ENCODE measurements at places on chromosomes 7 and 10.

DNA sequence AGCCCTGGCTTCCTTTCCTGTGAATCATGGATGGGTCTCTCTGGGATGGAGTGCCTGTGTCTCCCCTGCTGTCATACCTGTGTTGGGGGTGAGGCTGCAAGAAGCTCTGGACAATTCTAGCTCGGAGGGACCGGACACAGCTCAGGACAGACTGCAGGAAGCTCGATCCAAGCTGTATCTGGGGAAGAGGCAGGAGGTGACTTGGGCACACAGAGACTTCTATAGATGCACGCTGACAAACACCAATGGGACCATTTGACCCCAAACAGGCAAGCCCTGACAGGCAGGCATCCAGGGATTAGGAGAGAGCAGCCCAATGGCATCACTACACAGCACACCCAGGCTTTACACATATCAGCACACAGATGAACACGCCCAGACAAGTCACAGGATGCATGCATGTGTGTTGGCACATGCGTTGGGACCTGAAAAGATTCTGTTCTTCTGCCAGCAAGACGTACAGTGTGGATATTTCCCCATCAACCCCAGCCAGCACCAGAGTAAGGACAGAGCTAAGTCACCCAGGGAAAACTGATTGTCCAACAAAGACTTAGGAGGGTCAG is 4.5 kb downstream of the LLCFC1 start:
- no peak for DNase-seq

GRCh38 chr10:91328320-91328984 is 81.7 kb upstream of the HECTD2 start:
- DNase-seq: no peak

GRCh38 chr7:69947998-69948397 is 349.7 kb downstream of the AUTS2 start:
- no peak for DNase-seq

DNA sequence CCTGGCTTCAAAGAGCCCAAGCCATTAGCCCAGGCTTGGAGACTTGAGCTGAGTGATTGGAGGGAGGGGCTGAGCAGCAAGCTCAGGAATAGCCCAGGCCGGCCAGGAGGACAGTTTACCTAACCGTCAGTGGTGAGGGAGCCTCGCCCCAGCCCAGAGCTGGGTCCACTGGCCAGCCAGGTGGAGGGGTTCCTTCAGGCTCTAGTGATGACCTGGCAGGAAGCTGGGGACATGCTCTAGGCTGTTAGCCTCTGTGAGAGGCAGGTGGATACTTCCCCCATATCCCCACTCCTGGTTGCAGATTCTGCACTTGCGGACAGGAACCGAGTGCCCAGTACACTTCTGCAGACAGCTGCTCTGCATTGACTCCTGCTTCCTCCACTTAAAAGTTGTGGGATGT is 61.2 kb upstream of the ANTXRL start:
- no peak for DNase-seq

DNA sequence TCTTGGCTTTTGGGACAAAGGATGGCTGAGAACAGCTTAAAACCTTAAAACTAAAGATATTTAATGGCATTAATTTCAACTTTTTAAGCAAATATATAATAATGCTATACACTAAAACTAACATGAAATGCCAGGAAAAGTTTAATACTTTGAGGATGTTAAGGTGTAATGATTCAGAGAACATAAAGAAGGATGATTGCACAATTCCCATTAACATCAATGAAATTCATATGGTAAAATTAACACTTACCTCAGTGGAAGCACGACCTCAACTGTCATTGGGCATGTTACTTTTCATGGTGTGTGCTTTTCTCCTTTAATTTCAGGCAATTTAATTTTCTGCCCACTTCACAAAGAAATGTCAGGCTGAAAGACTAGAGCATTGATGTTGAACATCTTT is 171.7 kb downstream of the KCND2 start:
- no peak for DNase-seq

DNA sequence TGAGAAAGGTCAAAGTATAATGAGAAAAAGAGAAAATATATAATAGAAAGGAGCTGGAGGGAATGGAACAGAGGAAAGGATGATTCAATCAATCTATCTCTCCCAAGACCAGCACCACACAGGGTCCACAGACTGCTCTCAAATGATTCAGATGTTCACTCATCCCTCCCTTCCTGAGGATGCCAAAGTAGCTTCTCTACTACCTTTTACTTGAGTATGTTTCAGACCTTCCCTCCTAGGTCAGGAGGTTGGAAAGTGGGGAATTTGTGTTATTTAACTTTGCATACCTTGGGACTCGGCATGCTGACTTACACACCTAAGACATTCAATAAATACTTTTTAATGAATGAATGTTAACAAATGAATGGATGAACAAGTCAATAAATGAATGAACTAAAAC is 30.6 kb downstream of the CPVL start:
- DNase-seq: no peak

- no peak for DNase-seq
Observed at GRCh38 chr7:100415448-100415847, 13.1 kb downstream of the ZCWPW1 start.

DNA sequence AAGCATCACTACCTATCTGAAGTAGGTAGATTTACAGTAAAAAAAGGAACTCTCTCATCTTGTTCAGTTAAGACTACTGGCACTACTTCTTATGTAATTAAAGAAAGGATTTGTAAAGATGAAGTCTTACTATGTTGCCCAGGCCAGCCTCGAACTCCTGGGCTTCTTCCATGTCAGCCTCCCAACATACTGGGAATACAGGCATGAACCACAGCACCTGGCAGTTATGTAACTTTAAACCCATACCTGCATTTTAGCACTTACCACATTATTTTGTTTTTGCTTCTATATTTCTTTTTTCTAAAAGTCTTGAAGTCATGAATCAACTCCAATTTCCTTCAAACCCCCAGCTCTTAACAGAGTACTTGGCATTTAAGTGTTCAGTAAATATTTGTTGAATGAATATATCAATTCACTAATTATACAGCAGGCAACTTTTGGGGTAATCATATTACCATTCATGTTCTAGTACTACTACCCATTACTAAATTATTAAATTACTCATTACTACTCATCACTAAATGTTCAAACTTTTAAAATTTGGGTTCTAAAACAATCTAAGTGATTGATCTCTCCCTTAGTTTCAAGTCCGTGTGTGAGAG is 31.6 kb upstream of the CCDC71L start:
- no peak for DNase-seq

DNA sequence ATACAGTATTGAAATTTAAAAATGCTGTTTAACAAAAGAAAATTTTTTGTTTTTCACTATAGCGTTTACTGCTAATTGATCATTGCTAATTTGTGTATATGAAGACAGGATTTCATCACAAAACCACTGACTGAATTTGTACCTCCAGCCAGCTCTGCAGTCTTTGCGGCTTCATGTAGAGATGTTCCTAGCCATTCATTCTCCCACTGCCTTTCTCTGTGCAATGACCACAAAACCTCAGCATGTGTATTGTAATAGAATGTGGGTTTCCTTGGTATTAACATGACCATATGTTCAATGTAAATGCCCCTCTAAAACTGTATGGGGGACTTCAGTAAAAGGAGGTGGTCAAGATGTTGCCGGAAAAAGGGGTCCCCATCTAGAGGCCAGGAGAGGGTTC is 81.1 kb upstream of the STEAP1B start:
- DNase-seq: no peak

- no peak for DNase-seq
Observed at GRCh38 chr10:52043811-52044210, 270.3 kb upstream of the DKK1 start.

DNA sequence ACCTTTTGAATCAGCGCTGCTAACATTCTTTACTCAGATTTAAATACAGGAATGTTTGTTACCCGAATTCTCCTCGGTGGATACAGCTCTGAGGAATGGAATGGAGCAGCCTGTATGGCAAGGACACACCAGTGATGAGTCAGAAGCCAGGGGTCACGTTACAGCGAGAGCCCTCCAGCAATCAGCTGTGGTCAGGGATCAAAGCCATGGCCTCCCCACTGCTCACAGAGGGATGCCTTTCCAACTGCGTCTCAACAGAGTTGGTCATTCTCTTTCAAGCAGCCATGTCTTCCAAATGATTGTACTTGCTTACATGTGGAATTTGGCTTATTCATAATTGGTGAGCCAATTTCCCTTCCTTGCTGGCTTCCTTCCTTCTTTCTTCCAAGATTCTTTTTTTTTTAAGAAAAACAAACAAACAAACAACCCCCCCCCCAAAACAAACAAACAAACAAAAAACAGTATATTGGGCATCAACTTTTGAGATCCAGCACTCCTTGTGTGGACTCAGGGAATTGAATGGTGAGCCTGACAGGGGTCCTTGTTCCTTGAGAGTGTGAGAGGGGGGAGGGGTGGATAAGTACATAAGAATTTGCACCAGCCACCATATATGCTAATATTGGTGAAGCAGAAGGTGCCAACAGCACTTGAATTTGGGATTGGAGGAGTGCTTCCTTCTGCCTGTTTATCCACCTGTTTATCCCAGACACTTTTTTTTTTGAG is 100.2 kb downstream of the ATXN7L1 start:
- DNase-seq: no peak

GRCh38 chr7:84624527-84624926 is 429.9 kb upstream of the SEMA3A start:
- DNase-seq: no peak

DNA sequence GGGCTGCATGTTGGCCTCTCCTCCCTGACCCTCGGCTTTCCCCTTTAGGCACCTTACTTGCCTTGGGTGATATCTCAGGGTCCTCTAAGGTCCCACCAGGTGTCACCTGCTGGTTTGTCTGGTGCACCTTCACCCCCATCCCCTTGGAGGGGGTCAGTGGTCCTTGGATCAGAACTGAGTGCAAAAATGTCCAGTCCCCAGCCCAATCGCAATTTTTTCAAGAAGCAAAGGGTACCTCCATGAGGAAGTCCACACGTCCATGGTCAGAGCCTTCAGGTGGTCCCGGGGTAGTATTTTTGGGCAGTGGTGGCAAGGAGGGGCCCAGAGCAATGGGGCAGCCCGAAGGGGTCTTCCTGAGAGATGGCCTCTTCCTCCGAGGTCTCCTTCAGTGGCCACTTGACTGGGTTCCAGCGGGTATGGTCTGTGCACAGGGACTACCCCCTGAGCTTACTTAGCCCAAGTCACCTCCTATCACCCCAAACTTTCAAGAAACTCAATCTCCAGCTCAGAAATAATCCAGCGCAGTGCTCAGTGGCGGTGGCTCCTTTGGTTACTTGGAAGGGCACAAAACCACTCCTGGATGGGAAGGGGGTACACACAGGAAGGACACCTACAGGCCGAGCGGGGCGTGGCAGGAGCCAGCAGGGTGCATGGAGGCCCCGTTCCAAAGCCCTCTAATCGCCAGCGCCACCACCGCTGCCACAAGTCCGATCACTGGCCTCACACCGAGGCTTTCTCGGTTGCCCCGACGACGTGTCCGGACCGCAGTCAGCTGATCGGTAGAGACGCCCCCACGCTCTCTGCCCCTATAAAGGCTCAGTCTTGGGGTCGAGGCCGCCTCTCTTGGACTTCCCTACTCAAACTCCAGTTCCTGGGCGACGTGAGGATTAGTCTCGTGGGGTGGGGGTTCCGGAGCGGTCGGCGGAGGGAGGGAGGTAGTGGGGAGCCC is 4.5 kb downstream of the SAP25 start:
- no peak for DNase-seq

DNA sequence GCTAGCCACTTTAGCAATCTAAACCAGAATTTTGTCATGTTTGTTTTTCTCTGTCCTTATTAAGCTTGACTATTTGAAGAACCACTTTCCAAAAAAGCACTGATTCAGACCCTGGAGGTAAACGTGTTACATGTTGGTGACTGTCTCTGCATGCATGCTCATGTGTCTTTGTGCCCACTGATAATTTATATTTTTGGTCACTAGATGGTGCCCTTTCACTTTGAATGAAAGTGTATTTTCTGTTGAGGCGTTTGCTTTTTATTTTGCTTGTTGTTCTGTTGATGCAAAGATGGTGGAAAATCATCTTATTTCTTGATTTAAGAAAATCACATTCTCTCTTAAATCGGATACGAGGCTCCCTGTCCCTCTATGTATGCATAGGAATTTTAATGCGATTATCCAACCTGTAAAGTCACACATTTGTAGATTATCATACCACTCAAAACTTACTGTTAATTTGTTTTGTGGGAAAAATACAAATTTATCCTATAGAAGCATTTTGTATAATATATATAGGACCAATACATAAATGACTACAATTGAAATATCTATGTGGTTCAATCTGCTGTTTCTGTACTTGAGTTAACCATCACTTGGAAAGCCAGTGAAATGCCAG is 269.3 kb downstream of the BICC1 start:
- DNase-seq: no peak

- DNase-seq: no peak
Observed at GRCh38 chr10:123916775-123917174, 25.2 kb upstream of the CPXM2 start.

- no peak for DNase-seq
Observed at GRCh38 chr10:12957081-12957480, 44.4 kb downstream of the CCDC3 start.

DNA sequence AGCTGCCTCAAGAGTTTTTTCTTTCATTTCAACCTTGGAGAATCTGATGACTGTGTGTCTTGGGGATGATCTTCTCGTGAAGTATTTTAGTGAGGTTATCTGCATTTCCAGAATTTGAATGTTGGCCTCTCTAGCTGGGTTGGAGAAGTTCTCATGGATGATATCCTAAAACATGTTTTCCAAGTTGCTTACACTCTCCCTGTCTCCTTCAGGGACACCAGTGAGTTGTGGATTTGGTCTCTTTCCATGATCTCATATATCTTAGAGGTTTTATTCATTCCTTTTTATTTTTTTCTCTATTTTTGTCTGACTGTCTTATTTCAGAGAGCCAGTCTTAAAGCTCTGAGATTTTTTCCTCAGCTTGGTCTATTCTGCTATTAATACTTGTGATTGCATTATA is 282.3 kb upstream of the CSTF2T start:
- DNase-seq: no peak

DNA sequence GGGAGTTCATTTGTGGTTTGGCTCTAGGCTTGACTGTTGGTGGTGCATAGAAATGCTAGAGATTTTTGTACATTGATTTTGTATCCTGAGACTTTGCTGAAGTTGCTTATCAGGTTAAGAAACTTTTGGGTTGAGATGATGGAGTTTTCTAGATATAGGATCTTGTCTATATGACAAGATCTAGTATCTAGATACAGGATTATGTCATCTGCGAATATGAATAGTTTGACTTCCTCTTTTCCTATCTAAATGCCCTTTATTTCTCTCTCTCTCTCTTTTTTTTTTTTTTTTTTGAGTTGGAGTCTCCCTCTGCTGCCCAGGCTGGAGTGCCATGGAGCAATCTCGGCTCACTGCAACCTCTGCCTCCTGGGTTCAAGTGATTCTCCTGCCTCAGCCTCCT is 62.9 kb downstream of the MGAM2 start:
- DNase-seq: no peak

GRCh38 chr7:36523371-36524101 is 133.9 kb downstream of the ANLN start:
- no peak for DNase-seq

- DNase-seq: no peak
Observed at GRCh38 chr7:138417078-138417700, 42.9 kb upstream of the TRIM24 start.

GRCh38 chr7:131057015-131057793 is 270.5 kb upstream of the MKLN1 start:
- no peak for DNase-seq

- no peak for DNase-seq
Observed at GRCh38 chr10:114442091-114442630, 37.9 kb upstream of the AFAP1L2 start.
